ENCODE measurements at places on chromosomes 5 and 9.

GRCh38 chr9:23644326-23644725 is 181.7 kb downstream of the ELAVL2 start:
- no peak for DNase-seq

- no peak for DNase-seq
Measured at GRCh38 chr5:55915783-55916182, 64.6 kb downstream of the IL31RA start.

- no peak for DNase-seq
Measured at GRCh38 chr5:149202910-149203451, 61.7 kb downstream of the ABLIM3 start.

GRCh38 chr9:68416936-68417564 is 60.6 kb downstream of the PGM5 start:
- DNase-seq = no peak

DNA sequence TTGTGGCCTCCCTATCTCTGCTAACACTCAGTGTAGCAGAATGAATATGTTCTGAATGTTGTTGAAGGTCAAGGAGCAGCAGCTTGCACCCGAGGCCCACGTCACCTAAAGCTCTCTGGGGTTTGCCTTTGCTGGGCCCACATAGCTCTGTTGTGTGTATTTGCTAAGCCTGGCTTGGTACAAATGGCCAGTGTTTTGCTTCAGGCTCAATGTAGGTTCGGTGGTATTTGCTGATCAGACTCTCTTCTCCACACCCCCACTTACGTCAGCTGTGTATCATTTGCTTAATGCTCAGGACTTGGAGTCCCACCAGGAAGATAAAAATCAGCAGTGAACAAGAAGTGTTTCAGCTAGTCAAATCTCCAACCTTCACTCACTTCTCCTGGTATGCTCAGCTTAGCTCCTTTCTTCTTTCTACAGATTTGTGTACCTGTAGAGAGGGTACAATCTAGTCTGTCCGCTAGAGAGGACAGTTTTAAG is 4.8 kb upstream of the RFESD start:
- DNase-seq = no peak

DNA sequence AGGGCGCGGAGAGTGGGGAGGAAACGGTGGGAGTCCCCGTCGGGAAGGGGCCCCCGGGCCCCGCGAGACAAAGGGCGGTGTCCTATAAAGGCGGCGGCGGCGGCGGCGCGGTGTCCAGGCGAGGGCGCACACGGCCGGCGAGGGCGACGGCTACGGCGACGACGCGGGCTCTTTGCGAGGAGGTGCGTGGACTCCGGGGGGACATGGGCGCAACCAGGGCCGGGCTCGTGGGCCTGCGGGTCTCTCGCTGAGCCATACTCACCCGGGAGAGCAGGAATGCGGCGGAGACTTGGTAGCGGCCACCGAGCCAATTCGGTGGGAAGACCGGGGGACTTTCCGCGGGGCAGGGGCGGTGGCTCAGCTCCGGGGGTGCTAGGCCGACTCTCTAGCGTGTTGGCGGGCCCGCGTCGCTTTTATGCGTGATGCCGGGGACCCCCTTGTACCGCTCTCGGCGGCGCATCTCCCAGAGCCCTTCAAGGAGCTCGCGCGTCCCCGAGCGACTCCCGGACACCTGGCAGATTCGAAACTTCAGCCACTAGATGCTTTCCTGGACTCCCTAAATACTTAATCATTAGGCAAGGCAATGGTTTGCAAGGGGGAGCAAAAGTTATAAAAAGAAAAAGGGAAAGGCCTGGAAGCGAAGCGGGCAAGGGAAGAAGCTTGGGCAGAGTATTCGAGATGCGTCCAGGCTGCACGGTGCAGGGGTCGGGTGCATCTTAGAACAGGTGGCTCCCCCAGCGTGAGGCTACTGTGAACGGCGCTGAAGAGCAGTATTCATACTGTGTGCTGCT is 5.9 kb upstream of the TAL2 start:
- DNase-seq = no peak

DNA sequence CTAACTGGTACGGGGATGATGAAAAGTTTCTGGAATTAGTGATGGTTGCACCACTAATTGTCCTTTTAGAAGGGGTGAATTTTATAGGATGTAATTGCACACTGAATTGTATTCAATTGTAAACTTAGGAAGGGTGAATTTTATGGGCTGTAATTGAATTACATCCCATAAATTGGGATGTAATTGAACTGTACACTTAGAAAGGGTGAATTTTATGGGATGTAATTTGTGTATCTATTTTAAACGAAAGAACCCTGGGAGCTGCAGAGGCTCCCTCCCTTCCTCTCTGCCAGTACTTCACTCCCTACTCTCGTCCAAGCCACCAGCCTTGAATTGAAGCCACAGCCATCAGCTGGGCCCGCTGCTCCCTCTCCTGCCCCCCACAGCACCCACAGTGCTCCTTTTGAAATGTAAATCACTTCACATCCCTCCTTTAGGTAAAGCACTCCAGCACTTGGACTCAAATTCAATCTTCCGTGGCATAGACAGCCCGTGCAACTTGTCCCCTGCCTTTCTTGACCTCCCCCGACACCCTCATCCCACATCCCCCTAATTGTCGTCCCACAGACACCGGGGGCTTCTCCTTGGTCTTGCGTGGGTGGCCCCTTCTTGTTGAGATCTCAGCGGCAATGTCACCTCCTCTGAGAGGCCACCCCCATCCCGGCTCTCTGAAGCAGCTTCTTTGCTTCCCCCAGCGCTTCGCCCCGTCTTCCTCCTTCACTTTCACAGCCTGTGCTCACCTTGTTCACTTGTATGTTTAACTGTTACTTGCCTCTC is 84.2 kb upstream of the HRH2 start:
- DNase-seq = no peak

GRCh38 chr9:13165956-13166355 is 113.5 kb downstream of the MPDZ start:
- DNase-seq = no peak

DNA sequence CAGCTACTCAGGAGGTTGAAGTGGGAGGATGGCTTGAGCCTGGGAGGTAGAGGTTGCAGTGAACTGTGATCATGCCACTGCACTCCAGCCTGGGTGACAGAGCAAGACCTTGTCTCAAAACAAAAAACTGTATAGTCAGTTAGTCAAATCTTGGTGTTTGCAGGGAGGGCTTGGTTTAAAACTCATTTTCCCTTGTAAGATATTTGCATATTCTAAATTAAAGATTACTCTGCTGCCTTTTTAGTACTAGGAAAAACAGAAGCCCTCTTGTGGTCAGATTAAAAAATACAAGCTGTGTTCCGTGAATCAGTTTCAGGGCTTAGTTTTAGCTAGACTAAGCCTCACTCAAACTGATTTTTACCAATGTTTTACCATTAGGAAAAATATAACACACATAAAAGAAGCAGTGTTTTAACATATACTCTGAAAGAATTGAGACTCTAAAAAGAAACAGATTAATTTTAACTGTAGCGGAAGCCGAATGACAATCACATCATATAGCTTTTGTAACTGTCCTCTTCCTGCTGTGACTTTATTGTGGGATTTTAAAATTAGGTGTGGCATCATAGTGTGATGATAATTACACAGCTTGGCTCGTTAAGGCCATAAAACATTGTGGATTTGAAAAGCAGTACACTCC is 84.9 kb upstream of the BASP1 start:
- no peak for DNase-seq

- no peak for DNase-seq
Measured at GRCh38 chr5:5335107-5335506, 87.4 kb upstream of the ICE1 start.

DNA sequence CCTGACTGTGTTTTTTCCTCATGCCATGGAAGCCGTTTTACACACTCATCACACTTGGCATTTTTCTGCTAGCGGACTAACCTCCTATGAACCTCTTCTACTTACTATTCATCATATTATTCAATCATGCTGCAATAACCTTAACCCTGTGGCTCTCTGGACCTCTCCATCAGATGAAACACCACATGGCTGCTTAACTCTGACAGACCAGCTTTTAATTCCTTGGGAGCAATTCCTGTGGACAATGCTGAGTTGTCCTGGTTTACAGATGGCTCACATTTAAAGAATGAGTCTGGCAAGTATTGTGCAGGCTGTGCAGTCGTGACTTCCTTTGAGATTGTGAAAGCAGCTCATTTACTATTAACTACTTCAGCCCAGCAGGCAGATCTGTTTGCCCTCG is 9.0 kb downstream of the OR1J1 start:
- DNase-seq = no peak

- DNase-seq = no peak
Measured at GRCh38 chr9:96078897-96079490, 203.5 kb downstream of the ERCC6L2 start.

DNA sequence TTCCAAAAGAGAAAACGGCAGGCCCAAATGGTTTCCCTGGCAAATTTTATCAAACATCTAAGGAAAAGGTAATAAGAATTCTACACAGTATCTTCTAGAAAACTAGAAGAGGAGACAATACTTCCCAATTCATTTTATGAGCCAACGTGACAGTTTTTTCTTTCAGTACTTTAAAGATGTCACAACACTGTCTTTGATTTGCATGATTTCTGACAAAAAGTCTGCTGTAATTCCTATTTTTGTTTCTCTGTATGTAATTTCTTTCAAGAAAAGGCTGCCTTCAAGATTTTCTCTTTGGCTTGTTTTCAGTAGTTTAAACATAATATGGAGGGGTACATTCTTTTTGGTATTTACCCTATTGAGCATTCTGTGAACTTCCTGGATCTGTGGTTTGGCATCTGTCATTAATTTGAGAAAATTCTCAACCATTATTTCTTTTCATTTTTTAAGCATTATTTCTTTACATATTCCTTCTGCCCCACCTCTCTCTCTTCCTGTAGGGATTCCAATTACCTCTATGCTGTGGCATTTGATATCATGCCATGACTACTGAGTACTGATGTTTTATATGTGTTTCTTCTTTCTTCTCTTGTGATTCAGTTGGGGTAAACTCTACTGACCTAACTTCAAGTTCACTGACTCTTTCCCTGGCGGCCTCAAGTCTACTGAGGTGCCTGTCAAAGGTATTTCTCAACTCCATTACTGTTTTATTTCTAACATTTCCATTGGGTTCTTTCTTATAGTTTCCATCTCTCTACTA is 32.2 kb downstream of the ANKS6 start:
- DNase-seq = no peak

DNA sequence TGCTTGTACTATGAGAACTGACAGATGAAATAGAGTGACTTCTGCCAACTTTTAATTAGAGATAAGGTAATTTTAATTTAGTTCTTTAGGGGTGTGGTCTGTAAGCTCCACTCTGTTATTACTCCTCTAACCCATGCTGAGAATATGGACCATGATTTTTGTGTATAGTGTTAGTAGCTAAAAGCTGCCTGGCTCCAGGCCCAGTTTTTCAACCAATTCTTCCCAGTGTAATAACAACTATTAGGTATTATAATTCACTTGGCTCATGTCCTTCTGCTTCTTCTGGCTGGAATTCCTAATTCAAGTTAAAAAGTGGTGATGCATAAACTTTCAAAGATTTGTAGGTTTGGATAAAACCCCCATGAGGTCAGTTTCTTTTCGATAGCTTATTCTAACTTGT is 216.3 kb downstream of the ISL1 start:
- DNase-seq = no peak

DNA sequence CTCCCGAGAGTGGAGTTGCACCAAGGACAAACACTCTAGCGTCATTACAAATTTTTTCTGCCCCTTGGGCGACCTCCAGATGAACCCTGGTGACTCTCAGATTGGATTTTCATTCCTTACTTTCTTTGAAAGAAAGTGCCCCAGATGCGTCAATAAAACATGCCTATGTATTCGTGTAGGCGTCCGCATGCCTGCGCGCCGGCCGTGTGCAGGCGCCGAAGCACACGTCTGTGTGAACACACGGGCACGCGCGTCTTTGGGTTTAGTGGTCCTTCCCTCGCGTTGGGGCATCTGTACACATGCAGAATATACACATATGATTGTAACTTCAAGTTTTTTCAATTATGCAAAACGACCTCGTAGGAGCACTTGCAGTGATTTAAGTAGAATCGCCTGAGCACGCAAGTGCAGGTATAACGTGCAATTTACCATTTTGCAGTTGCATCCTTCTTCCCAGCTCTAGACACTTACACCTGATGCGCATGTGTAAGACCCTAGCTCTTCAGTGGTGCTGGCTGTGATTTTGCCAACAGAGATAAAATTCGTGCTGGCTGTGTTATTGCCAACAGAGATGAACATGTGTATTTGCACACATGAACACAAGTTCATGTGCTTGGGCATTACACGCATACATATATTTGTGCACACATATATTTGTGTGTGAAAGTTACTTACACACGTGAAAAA is 1.9 kb upstream of the LHX2 start:
- no peak for DNase-seq

DNA sequence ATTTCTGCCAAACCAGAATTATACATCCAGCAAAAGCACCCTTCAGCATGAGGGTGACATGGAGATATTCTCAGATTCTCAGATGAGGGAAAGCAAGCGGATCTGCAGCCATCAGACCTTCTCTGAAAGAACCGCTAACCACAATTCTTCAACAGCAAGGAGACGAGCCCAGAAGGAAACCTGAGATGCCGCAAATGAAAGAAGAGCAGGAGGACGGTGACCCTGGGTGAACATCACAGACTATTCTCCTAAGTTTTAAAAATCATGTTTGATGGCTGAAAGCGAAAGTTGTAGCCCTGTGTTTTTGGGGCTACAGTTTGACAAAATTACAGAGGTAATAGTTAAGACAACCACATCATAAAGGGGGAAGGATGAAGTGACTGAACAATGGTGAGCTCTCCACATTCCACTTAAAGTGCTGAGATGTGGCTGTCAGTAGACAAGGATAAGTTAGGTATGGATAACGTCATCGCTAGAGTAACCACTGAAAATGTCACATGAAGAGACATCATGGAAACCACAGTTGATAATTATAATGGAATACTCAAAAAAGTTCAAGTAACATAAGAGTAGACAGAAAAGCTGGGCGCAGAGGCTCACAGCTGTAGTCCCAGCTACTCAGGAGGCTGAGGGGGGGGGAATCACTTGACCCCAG is 31.5 kb upstream of the NSMF start:
- DNase-seq = no peak

DNA sequence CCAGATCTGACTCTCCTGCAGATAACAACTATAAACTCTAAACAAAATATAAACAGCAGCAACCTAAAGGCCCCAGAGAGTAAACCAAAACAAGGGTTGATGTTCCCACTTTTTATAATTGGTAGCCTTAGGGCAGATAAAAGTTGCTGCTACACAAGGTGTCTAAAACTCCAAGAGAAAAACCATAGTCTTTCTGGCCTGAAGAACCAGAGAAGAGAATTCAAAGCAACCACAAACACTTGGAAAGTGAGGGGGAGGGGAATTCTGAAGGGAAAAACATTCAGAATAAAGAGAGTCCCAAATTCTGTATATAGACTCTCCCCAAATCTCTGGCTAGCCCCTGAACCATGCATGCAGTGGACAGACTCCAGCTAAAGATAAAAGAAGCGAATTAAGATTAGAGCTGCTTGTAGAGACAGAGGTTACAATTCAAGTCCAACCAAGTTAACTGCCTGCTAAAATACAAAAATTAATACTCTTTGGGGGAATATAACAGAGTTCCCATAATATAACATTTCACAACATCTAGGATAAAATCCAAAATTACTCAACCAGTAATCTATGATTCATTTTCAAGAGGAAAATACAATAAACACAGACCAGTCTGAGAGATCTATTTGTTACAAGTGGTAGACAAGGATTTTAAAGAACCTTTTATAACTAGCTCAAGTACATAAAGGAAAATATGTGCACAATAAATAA is 37.5 kb upstream of the RGMB start:
- DNase-seq = no peak
